SJSA1 (cell line): ENCODE measurements at places on chromosomes 16 and 17. TPM values are rescaled to one million over a fixed set of nuclear protein-coding genes. Genes with fewer than 3 reads are reported as not detected.

The KRTAP1-1 gene
- total RNA-seq: not detected in 2 replicates

DNA sequence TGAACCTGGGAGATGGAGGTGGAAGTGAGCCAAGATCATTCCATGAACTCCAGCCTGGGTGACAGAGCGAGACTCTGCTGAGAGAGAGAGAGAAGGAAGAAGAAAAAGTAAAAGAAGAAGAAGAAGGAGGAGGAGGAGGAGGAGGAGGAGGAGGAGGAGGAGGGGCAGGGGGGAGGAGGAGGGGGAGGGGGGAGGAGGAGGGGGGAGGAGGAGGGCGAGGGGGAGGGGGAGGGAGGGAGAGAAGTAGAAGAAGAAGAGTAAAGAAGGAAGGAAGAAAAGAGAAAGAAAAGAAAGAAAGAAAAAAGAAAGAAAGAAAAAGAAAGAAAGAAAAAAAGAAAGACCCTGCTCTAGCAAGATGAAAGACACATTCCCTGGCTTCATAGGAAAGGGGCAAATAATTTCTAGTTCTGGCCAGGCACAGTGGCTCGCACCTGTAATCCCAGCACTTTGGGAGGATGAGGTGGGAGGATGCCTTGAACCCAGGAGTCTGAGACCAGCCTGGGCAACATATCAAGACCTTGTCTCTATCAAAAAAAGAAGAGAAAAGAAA lies 23.6 kb downstream of the SOCS1 start:
- DNase-seq: no peak

GRCh38 chr16:1775846-1776671 lies 3.1 kb upstream of the MRPS34 start:
- no peak for DNase-seq

DNA sequence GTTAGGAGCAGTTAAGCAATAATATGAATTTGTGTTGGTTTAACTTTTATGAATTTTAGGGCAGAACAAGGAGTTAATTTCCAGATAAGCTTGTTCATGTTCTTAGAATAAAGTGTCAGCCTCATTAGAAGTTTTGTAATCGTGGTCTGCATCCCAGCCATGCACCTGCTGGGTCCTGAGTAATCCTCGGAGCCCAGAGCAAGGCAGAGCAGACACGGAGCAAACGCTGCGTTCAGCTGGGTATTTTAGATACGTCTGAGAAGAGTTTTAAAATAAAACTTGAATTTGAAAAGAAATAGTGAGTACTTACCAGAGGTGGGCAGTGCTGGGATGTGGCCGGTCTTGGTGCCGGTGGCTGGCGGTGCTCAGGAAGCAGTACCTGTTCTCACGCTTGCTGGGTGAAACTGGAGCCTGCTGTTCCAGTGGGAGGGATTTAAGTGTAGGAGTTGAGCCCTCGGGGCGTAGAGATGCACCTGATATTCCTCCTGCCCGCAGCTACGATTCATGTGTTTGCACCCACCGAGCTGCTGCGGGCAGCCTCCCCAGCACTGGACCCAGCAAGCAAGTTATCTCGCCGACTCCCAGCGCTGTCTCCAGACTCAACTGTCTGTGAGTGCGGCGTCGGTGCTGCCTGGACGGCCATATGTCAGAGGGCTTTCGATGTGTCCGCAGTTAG lies at the start of gene ZNF750:
TSS of gene ZNF750 (minus strand) at position 406 of the 676 bp plus-strand sequence. CDS start 7,568 bp downstream, outside the sequence.
- no peak for DNase-seq

DNA sequence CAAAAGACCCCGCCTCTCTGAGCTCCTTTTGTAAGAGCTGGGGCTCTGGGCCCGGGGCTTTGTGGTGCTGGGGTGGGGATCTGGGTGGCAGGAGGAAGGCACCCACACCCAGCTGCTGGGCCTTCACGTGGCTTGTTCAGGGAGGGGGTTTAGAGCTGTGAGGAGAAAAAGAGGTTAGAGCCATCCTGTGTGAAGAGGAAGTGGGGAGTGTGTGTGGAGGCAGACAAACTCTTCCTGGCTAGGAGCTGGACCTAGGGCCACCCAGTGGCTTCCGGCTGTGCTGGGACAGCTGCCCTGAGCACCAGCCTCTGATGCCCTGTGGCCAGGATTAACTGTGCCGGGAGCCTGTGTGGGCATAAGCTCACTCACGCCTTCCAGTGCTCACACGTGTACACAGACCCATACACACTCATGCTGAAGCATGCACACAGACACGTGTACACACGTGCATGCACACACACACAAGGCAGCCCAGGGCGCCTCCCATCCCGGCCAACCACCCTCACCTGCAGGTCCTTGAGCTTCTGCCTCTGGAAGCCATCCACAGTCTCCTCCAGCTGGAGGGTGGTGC lies 7.4 kb downstream of the CIBAR2 start:
- DNase-seq: no peak

- DNase-seq: no peak
Measured at GRCh38 chr17:69047368-69048263, 13.1 kb downstream of the ABCA9 start.

GRCh38 chr17:41666708-41667279 lies 21.9 kb upstream of the EIF1 start:
- peak; percentile 76 for DNase-seq

DNA sequence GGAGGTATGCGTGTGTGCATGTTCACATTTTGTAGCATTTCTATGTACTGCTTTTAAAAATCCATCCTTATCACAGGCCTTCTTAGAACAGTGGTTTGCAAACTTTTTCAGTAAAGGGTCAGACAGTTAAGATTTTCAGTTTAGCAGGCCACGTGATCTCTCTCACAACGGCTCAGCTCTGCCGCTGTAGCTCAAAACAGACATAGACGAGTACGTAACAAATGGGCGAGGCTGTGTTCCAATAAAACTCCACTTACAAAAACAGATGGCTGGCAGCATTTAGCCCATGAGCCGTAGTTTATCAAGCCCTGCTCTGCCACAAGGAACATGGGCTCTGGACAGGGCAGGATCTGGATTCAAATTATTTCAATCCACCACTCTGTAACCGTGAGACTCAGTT lies 141.8 kb downstream of the XYLT1 start:
- no peak for DNase-seq

DNA sequence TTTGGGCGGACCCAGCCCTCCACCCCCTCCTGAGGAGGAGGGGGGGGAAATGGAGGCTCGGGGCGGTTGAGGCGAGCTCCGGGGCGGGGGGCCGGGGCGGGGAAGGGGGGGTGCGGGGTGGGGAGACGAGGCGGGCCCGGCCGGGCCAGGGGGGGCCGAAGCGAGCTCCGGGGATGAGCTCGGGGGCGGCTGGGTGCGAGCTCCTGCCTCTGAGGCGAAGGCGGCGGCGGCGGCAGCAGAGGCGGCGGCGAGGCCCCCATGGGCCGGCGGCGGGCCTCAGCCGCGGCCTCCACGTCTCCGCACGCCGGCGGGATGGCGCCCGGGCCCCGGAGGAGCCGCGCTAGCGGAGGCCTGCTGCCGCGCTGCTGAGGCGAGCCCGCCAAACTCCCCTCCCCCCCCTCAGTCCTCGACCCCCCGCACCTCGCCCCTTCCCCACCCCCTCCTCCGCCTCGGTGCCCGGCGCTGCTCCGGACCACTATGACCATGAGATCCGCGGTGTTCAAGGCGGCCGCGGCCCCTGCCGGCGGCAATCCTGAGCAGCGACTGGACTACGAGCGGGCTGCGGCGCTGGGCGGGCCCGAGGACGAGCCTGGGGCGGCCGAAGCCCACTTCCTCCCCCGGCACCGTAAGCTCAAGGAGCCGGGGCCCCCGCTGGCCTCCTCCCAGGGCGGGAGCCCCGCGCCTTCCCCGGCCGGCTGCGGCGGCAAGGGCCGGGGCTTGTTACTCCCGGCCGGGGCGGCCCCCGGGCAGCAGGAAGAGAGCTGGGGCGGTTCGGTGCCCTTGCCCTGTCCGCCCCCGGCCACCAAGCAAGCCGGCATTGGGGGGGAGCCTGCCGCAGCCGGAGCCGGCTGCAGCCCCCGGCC lies 596 bp downstream of the MSL1 start:
- DNase-seq: peak; percentile 35

DNA sequence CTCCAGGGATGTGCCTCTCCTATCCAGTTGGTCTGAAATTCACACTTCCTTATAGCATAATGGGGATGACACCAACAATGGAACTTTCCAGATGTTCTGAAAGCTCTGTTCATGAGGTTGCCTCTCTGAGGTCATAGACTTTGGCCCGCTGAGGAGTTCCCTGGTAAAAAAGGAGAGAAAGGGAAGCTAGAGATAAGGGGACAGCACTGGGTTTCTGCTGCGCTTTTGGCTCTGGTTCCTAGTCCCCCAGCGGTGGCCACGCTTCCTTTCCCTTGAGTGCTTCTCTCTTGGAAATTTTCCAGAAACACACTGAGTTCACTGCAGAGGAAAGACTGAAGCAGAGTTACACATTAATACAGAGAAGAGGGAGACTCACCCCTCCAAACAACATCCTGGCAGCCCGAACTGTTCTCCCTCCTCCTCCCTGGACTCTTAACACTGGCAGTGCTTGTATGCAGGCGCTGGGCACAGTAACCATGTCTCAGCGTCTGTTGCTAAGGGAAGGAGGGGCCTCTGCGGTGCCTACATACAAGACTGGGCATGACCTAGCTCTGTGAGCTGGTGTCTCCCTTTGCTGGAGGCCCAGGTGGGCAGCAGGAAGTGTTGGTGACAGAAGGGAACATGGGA lies at the start of gene DNAH3:
TSS of gene DNAH3 (minus strand) at position 472 of the 627 bp plus-strand sequence. CDS start 527 bp downstream, outside the sequence.
- no peak for DNase-seq

- DNase-seq: no peak
Measured at GRCh38 chr17:13503526-13503925, 98.2 kb downstream of the HS3ST3A1 start.

DNA sequence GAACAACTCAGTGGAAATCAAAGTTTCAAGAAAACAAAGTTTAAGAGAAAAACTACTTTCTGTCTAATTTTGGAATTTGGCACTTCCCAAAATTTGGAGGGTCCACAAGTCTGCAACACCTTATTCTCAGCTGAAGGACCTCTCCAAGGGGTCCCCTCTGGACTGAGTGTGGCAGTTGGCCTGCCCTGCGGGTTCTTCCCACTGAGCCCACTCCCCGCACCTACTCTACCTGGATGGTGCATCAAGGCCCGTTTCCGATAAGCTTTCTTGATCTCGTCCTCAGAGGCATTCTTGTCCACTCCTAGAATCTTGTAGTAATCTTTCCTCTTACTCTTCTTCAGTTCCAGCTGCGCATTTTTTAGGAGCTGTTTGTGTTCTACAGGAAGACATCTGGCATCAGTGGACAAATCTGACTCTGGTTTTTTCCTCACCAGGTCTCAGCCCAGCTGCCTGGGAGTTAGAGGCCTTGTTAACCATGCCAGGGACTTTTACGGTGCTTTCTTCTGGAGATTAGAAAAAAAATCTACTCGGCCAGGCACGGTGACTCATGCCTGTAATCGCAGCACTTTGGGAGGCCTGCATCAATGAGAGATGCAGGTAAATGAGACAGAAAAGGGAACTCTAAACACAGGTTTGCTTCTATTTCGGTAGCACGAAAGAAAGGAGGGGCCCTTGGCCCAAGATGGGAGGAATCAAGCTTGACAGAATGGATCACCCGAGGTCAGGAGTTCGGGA lies 15.6 kb downstream of the CNP start:
- no peak for DNase-seq

- DNase-seq: no peak
Measured at GRCh38 chr17:7293159-7293558, 1.3 kb downstream of the YBX2 start.

- no peak for DNase-seq
Measured at GRCh38 chr16:1297018-1297696, 12.3 kb upstream of the UBE2I start.

The HBM gene
- not detected in 2 replicates for total RNA-seq

DNA sequence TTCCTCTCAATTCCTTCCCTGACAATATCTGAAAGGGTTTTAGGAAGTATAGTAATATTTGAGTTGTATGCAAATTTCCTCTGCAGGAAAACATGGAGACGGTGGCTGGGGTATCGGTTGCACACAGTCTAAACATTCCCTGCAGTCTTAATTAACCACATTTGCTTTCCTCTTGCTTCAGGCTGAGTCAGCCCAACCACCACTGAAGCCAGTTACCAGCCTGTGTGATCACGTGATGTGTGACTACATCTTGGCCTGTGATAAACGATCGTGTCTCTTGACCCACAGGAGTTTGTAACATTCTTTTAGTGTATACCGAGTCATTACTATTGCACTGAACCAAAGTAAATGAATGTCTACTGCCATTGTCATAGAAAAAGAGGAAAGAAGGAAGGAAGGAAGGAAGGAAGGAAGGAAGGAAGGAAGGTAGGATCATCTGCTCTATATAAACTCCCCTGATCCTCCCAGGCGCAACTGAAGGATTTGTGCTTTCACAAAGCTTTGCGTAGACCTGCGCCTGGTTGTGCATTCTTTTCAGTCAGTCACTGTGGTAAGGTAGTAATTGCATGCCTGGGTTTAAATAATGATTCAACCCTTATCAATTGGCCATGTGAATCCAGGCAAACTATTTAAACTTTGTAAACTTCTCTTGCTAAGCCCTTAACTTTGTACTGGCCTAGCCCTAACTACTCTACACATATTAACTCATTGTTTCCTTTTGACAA lies 280.6 kb upstream of the SALL1 start:
- peak; percentile 91 for DNase-seq

DNA sequence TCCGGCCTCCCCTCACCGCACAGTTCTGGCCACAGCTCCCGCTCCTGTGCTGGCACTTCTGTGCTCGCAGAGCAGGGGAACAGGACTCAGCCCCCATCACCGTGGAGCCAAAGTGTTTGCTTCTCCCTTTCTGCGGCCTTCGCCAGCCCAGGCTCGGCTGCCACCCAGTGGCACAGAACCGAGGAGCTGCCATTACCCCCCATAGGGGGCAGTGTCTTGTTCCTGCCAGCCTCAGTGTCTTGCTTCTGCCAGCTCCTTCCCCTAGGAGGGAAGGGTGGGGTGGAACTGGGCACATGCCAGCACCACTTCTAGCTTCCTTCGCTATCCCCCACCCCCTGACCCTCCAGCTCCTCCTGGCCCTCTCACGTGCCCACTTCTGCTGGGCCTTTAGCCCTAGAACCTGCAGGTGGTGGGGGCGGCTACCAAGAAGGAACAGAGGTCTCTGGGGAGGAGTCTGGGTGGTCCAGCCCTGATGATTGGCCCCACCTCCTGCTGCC lies 645 bp upstream of the ELMO3 start:
- DNase-seq: no peak

The PITPNM3 gene
- total RNA-seq: 6.0 and 8.6 TPM in 2 replicates

The TEKT3 gene
- total RNA-seq: 1.0 TPM in 1 of 2 replicates, not detected in the other

DNA sequence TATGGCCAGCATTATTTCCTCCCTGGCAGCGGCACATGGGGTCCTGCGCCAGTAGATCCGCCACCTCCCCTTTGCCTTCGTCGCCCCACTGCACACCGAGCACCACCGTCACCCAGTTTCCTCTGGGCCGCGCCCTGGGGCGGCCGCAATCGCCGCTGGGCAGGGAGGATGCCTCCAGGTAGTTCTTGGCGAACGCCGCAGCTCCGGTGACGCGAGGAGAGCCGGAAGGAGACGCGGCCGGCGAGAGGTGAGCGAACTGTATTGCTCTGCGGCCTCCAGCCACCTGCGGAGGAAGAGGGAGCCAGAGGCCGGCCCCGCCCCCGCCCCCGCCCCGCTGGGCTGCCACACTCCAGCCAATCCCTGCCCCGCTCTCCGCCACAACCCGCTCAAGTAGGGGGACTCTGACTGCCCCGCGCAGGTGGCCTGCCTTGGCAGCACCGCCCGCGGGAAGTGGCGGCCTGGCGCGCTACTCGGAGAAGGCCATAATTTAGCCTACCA lies 11.8 kb upstream of the SLFN13 start:
- DNase-seq: no peak
